ENCODE measurements at places on chromosomes 13 and 19.
A peak's percentile ranks its signal among the peaks of the same experiment; 100 is the strongest.

DNA sequence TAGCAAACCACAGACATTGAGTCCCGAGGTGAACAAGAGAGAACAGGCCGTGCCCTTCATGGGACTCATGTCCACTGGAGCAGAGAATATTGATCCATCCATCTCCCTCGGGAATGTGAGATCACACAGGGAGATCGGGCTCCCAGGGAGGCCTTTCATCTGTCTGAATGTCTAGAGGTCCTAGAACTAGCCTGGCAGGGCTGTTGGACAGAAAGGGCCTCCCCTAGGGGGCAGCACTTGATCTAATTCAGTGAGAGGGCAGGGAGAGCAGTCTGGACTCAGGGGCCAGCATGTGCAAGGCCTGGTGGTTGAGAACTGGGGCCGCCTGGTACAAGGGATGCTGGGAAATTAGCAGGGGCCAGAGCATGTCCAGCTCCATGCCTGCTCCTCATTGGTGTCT is 4.3 kb downstream of the RUVBL2 start:
- DNase-seq, result peak; percentile 90

- DNase-seq, result no peak
These were observed 92.7 kb downstream of the FGF14 start for GRCh38 chr13:102309110-102309509.

- no peak for DNase-seq
These were observed 56.2 kb downstream of the ABCC4 start for GRCh38 chr13:95245071-95245470.

GRCh38 chr19:35460608-35461007 is 12.6 kb downstream of the FFAR2 start:
- DNase-seq, result no peak

- DNase-seq, result no peak
These were observed 32.6 kb downstream of the CLEC4M start for GRCh38 chr19:7795555-7796161.

- no peak for DNase-seq
These were observed 139.4 kb upstream of the TSC22D1 start for GRCh38 chr13:44715287-44716230.

DNA sequence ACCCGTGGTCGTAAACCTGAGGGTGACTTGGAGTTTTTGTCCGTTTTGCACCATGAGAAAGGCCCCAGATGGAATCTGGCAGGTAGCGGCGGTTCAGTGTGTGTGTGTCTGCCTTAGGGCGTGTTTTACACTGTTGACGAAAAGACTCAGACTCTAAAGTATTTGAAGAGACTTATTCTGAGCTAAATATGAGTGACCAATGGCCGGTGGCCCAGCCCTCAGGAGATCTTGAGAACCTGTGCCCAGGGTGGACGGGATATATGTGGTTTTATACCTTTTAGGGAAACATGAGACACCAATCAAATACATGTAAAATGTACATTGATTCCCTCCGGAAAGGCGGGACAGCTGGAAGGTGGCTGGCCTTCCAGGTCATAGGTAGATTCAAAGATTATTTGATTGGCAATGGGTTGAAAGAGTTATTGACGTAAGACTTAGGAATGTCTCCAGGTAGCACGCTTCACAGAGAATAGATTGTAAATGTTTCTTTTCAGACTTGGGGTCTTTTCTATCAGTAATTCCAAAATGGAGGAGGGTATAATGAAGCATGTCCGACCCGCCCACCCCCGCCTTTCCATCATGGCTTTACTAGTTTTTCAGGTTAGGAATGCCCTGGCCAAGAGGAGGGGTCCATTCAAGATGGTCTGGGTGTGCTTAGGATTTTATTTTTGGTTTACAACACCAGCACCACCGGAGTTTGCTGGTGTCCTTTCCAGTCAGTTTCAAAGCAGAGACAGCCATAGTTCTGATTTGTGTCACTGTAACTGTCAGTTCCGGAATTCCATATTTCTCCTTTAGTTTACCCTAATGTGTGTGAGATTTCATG is 1.0 kb upstream of the ZNF529 start:
- DNase-seq, result peak; percentile 11

DNA sequence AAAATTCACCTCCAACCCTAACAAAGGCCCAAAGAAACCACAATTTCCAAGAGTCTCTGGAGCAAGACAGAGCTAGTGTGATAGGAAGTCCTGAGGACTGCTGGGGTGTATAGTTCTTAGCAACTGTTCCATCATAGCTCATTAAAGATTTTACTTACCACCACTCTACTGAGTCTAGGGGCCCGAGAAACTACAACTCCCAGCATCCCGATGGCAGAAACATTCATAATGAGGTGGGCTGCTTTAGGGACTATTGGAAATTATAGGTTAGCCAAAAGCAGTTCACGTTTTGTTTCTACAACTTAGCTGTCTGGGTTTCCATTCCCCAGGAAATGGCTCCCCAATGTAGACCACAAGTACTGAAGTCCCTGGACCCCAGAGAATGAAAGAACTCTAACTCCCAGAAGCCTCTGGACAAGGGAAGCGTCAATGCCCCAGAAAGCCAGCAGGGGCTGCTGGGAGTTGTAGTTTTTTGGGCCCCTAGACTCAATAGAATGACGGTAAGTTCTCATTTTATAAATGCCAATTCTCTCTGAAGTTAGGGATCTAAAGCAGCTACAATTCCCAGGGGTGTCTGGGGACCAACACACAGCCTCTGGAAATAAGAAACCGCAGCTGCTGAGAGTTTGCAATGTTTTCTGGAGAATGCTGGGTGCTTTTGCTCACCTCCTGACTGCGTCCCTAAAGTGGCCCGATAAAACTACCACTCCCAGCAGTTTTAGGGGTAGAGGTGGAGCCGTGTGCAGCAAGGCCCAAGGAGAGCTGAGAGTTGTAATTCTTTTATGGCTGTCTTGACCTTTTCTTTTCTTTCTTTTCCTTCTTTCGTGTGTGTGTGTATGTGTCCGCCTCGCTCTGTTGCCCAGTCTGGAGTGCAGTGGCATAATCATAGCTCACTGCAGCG is 11.1 kb downstream of the FTL start:
- peak; percentile 78 for DNase-seq

DNA sequence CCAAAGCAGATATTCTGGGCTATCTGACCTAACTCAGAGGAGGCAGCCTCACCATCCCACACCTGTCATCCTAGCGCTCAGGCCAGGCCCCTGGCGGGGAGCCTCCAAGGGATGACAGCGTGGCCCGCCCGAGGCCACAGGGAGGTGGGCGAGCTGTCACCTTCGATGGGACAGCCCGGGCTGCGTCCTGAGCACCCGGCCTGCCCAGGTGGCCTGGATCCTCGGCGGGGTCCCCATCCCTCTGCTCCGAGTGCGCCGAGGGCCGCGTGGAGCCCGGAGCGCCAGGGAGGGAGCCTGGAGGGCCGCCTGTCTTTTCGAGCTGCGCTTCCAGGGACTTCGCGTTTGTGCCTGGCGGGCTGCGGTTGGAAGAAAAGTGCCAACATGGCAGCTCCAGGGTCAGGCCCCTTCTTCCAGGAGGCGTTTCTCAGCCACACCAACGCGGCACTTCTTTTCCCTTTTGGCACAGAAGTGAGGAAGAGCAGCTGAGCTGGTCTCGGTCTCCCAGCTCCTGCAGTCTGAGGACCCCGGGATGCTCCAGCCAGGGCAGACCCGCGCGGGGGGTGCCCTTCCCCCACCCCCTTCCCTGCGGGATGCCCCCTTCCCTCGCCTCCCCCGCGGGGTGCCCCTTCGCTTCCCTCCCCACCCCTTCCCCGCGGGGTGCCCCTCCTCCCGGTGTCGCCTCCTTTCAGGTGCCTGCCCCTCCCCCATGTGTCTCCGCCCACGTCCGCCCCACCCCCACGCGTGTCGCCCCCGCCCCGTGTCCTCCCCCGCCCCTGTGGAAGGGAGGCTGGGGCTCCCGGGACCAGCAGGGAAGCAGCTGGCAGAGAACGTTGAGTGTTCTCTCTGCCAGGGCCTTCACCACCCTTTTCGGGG is 42.3 kb downstream of the GJA3 start:
- peak; percentile 63 for DNase-seq

DNA sequence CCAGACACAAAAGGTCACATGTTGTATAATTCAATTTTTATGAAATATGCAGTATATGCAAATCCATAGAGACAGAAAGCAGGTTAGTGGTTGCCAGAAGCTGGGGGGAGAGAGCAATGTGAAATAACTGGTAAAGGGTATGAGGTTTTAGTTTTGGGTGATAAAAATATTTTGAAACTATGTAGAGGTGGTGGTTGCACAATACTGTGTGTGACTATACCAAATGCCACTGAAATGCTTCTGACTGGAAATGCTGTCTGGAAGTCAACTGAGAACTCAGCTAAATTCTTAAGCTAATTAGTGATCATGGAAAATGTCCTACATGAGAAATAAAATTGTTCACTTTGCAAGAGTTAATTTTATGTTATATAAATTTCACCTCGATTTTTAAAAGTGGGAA is 65.3 kb upstream of the RXFP2 start:
- no peak for DNase-seq

GRCh38 chr13:28820099-28821051 is at the start of gene MTUS2:
Gene MTUS2 (plus strand): TSS chr13:28820339.
- peak; percentile 23 for DNase-seq

- DNase-seq, result peak; percentile 90
These were observed 5.7 kb downstream of the TLE5 start for GRCh38 chr19:3056417-3057088.

DNA sequence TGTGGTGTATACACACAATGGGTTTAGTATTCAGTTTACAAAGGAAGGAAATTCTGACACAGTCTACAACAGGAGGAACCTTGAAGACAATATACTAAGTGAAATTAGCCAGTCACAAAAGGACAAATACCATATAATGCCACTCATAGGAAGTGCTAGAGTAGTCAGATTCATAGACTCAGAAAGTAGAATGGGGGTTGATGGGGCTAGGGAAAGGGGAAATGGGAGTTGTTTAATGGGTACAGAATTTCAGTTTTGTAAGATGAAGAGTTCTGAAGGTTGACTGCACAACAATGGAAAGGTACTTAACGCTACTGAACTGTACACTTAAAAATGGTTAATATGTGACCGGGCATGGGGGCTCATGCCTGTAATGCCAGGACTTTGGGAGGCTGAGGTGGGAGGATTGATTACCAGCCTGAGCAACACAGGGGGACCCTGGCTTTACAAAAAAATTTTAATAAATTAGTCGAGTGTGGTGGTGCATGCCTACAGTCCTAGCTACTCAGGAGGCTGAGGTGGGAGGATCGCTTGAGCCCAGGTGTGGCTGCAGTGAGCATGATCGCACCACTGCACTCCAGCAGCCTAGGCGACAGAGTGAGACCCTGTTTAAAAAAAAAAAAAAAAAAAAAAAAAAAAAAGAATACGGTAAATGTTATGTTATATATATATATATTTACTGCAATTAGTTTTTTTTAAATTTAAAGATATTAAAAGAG is 45.0 kb downstream of the SLC15A1 start:
- DNase-seq, result no peak

DNA sequence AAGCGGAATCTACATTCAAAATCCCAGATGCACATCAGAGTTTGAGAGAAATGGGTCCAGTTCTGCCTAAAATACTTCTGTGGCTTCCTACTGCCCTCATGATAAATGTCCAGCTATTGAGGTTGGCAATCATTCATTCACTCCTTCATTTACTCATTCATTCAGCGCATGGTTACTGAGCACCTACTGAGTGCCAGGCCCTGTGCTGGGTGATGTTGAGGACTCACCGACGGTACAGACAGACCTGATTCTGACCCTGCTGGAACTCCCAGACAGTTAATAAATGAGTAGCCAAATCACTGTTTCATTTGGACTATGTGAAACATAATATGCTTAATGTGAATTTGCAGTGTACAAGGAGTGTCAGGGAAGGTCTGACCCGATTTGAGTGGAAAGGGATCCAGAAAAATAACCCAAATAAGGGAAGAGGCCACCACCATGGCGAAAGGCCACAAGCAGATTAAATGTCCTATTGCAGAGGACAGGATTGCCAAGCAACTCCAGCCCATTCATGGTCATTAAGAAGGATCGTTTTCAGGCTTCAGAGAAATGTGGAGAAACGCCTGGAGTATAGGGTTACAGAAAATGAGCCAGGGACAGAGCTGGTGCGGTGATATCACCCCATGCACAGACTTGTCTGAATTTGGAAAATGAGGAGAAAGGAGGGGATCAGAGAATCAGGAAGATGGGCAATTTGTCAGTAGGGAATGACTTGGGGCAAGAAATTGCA is 20.5 kb downstream of the DYRK1B start:
- no peak for DNase-seq

GRCh38 chr19:2239771-2240770 is 3.4 kb downstream of the SF3A2 start:
- DNase-seq, result no peak

GRCh38 chr13:79225487-79226232 is 180.4 kb downstream of the RBM26 start:
- no peak for DNase-seq

GRCh38 chr19:19655641-19656343 is 7.7 kb downstream of the ATP13A1 start:
- DNase-seq, result no peak

GRCh38 chr13:42400188-42400833 is 128.4 kb downstream of the AKAP11 start:
- DNase-seq, result no peak

GRCh38 chr13:67258482-67258881 is 28.3 kb upstream of the PCDH9 start:
- DNase-seq, result no peak

DNA sequence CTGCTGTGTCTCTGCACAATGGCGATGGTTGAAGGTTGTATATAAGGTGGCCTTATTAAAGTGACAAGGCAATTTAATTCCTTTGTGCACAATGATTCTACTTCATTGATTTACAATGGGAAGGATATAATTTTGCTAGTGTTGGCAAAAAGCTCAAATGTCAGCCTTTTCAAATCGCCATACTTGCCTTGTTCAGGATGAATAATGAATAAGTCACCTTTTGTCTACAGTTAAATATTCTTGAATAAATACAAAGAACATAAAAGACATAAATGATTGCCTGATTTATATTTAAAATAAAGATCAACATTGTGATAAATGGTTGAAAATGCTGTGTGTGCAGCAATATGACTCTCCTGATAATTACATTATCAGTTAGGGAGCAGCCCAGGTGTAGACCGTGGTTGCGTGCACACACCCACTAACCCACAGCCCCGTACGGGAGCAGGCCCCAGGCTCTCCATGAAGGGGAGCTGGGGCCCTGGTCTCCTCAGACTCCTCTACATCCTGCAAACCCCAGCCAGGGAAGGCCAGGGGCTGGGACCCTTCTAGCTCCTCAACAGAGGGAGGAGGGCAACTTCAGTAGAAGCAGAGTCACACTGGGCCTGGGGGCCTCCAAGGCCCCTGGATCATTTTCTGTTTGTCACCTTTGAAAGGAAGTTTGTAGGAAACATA is 64.9 kb downstream of the TEX29 start:
- no peak for DNase-seq

- peak; percentile 91 for DNase-seq
These were observed at the start of gene BICRA for GRCh38 chr19:47608969-47609905. Gene BICRA (plus strand): TSS chr19:47609134. CDS start chr19:47673575, 64,441 bp downstream.

GRCh38 chr19:41871573-41872383 is 5.3 kb upstream of the CD79A start:
- DNase-seq, result peak; percentile 58

DNA sequence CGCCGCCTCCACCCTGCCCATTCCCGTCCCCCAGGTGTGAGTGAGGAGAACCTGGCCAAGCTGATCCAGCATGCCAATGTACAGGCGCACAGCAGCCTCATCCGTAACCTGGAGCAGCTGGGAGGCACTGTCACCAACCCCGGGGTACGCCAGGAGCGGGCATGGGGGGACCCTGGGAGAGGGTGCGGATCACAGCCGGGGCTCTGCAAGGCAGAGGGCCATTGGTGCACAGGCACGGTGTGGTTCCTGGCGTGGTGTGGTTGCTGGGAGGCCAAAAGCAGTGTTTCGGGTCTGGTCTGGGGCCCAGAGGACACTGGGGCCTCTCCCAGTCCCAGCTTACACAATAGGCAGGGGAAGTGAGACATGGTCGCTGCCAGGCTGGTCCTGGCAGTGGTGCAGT is 8.3 kb downstream of the STXBP2 start:
- no peak for DNase-seq

Data from NCI-H82 (cell line).